Right ventricle myocardium inferior (tissue), 1 donor: ENCODE measurements at places on chromosomes 2 and 18.

DNA sequence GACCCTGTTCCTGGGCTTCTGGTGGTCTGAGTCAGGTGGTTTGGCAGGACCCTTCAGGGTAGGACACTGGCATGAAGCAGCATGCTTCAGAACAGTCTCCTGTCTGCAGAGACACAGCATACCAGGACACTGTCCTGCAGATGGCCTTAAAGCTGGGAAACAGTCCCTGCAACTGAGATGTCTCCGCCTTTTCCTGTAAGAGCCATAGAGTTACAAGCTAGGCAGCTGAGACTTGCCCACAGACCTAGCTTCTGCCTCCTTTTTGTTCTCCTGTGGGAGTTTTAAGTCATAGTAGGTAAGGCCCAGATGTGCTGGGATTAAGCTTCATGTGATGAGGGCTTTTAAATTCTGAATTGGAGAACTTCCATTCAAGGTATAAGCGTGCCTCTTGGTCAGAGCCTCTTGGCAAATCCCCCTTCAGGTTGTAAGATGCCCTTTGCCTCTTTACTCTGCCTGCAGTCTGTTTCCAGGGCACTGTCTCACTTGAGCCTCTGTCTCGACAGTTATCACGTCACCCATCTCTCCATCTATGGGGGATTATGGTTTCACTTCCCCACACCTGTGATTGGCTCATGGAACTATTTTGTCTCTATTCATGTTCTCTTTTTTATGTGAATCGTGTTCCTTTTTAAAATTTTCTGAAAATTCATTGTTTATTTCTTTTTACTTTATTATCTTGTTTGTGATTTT, 51.8 kb downstream of the COA5 start:
- DNase-seq, result no peak

DNA sequence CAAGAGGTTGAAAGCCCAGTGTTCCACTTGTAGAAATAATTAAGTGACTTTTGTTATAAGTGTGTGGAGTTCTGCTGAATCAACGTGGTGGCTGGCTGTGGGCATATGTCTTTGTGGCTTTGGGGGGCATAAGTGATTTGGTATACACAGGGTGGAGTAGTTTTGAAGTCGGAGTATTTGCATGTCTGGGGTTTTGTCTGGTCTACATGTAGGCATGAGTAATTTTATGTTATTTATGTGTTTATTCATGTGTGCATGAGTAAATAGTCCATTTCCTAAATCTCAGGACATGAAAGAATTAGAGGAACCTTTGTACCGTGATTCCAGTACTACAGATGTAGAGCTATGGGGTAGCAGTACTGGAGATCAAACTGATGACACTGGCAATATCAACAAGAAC, 179.7 kb downstream of the DYSF start:
- no peak for DNase-seq

GRCh38 chr2:16861530-16861929, 195.9 kb upstream of the CYRIA start:
- DNase-seq, result no peak

GRCh38 chr2:55772109-55772980, 78.7 kb upstream of the PNPT1 start:
- no peak for DNase-seq

GRCh38 chr2:67717692-67718091, 320.6 kb downstream of the ETAA1 start:
- DNase-seq, result no peak

GRCh38 chr18:24877066-24877465, 416.6 kb downstream of the HRH4 start:
- DNase-seq, result no peak

DNA sequence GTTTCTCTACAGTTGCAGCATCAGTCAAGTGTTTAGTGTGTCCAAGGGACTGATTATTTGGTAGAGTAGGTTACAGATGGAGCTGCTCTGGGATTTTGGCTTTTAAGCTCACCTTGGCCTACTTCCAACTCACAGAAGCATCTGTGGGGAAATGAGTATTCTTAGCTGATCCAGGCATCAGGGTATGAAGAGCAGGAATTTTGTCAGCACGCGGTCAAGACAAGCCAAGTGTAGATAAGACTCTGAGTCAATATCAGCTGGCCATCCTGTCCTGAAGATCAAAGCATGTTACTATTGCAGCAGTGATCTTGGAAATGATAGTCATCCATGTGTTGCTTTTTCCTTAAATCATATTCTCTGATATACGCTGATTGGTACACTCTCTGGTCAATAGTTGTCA, 24.4 kb downstream of the SERPINB4 start:
- DNase-seq, result no peak

DNA sequence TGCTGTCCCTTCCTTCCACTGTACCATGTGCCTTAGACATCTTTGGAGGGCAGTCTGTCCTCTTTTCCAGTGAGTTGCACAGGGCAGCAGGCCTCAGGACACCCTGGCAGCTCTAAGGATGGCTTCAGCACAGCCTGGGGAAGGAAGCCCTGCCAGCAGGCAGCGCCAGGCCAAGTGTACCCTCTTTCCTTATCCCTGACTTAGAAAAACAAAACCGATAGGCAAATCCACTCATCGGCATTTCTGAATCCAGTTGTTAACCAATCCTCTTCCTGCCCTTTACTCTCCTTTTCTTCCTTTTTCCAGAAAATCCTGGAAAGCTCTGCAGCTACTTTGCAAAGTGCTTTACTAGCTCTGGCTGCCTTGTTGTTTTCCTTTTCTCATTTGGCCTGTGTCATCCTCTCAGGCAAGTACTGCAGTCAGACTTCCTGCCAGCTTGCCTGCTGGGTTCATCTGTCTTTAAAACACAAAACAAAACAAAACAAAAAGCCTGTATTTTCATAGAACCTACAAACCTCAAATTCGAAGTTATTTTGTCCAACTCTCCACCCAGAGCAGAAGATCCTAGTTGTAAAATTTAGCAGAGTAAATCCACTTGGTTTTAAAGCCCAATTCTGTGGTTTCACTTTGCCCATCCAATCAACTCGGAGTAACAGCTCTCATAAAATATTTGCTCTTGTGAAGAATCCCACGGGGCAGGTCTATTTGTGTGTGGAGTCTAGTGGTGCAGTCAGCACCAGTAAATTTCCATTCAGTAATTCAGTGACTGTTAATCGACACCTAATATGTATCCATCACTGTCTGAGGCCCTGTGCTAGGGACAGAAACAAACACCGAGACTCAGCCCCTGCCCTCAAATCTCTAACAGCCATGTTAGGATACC, 45.2 kb downstream of the PCBP1 start:
- DNase-seq, result peak; percentile 76

GRCh38 chr2:16660556-16660955, 5.1 kb downstream of the CYRIA start:
- no peak for DNase-seq

- DNase-seq, result no peak
Observed at GRCh38 chr2:99876956-99877355, 265.4 kb downstream of the AFF3 start.

DNA sequence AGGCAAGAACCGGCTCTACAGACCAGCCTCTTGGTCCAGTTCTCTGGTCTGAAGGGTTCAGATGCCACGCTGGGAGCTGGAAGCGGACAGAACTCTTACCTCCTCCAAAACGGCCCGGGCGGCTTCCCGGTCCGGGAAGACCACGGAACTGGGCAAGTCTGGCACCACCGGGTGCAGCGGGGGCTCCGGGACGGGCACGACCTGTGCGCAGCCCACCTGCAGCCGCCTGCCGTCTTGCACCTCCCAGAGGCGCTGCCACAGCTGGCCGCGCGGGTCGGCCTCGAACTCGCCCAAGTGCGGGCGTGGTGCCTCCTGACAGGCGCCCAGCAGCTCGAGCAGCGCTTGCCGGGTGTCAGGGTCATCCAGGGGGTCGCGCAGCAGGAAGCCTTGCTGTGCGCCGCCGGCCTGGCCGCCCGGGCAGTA, 773 bp downstream of the CMPK2 start:
- no peak for DNase-seq

- DNase-seq, result no peak
Observed at GRCh38 chr2:204570421-204570820, 25.1 kb downstream of the PARD3B start.

DNA sequence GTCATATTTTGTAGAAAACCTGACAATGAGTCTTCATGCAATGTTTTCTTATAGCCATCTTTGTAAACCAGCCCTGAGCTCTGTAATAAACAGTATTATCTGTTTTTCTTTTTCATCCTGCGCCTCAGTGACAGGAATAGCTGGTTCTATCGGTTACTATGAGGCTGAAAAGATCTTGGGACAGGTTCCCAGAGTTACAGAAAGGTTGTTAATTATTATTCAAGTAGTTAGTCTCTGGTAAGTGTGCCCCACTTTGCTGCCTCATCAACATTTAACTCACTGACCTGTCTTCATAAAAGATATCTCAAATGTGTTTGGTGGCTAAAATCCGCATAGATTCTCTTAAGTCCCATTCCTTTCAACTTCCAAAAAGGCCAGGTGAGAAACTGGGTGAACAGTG, 18.6 kb downstream of the ACAA2 start:
- DNase-seq, result no peak

DNA sequence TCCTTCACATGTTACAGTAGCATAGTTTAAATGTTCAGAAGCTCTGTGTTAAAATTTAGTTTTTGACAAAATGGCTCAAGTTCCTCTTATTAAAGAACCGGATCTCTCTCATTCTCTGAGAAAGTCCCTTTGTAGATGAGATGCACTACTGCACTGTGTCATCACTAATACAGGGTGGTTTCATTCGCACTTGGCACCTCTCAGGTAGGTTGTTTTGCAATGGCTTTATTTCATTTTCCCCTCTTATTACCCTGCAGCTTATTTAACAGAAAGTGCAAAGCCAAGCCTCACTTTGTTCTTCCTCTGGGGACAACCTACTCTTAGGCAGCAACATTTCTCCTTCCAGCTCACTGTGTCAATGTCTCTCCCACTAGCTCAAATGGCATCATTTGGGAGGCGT, 185.1 kb downstream of the DLGAP1 start:
- no peak for DNase-seq

DNA sequence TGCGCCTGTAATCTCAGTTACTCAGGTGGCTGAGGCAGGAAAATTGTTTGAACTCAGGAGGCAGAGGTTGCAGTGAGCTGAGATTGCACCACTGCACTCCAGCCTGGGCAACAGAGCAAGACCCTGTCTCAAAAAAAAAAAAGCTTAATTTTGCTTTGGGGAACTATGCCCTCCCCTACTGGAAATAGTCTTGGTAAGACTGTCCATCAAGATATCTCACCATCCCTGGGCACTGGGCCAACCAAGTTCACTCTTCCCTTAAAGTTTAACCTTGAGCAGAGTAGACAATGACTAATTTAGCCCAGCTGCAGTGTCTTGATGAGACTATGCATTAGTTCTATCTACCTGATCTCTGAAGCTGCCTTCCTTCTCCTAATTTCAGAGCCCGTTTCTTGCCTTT, 44.7 kb downstream of the ASXL2 start:
- DNase-seq, result no peak

- DNase-seq, result no peak
Observed at GRCh38 chr18:13379930-13380690, 161.6 kb downstream of the LDLRAD4 start.

DNA sequence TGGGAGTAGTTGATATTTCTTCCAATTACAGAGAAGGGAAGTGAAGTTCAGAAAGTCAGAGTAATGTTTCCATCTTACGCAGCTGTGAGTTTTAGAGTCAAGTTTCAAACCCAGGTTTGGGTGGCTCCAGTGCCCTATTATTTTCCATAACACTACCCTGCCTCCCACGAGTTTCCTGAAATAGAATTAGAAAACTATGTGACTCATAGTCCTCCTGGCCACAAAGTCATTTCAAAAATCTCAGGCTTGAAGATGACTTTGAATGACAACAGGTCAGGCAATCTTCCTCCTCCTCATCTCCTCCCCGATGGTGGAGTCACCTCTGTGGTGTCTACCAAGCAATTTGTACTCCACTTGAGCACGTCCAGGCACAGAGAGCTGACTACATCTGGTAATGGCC, 212.3 kb upstream of the TRIB2 start:
- DNase-seq, result no peak

DNA sequence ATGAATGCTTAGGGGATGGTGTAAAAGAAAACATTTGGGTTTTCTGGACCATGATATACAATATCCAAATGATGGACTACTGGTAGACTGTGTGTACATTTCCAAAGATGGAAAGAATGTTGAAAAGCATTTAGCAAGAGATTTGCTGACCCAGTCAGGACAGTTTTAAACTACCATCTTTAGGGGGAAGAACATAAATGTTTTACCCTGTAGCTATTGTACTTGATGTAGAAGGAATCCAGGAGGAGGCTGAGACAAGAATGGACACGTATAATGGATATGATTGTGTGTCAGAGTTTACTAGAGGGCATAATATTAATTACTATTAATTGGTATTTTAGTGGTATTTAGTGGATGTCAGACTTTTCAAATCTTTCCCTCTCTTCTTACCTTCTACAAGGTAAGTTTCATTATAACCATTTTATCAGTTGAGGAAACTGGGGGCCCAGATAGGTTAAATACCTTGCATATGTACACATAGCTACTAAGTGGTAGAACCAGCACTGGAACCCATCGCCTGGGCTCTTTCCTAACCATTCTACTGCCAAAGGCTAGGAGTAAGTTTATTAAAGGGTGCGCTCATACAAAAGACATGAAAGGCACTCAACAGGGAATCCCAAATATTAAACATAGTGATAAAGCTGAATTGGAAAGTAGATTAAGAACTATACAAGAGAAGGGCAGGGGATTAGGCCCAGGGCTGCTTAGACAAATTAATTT, 8.9 kb downstream of the TACR1 start:
- DNase-seq, result no peak

- DNase-seq, result peak; percentile 56
Observed at GRCh38 chr2:153912798-153913396, 41.2 kb downstream of the GALNT13 start.

GRCh38 chr2:128488434-128488833, 169.8 kb upstream of the HS6ST1 start:
- no peak for DNase-seq

DNA sequence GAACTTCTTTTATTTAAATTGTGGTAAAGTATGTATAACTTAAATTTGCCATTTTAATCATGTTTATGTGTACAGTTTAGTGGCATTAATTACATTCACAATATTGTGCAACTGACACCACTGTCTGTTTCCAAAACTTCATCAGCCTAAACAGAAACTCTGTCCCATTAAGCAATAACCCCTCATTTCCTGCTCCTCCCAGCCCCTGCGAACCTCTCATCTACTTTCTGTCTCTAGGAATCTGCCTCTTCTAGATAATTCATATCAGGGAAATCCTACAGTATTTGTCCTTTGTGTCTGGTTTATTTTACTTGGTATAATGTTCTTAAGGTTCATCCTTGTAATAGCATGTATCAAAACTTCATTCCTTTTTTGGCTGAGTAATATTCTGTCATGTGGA, 75.1 kb downstream of the BOLA3 start:
- DNase-seq, result no peak

- DNase-seq, result no peak
Observed at GRCh38 chr18:51337406-51337805, 139.9 kb upstream of the MEX3C start.

- DNase-seq, result no peak
Observed at GRCh38 chr2:207252979-207253645, 87.4 kb upstream of the KLF7 start.
